ENCODE measurements at places on chromosomes 4 and X. TPM values are rescaled to one million over a fixed set of nuclear protein-coding genes. Genes with fewer than 3 reads are reported as not detected.
A peak's percentile ranks its signal among the peaks of the same experiment; 100 is the strongest.

The GSTCD gene
- total RNA-seq = 4.4 TPM

The MSANTD1 gene
- total RNA-seq = not detected

The AMBN gene
- total RNA-seq = not detected

The NEXMIF gene
- 0.53 TPM for total RNA-seq

The GABRB1 gene
- 0.53 TPM for total RNA-seq

The SNCA gene
- total RNA-seq = not detected

The TBC1D14 gene
- total RNA-seq = 26.4 TPM

The CPE gene
- total RNA-seq = 199 TPM

DNA sequence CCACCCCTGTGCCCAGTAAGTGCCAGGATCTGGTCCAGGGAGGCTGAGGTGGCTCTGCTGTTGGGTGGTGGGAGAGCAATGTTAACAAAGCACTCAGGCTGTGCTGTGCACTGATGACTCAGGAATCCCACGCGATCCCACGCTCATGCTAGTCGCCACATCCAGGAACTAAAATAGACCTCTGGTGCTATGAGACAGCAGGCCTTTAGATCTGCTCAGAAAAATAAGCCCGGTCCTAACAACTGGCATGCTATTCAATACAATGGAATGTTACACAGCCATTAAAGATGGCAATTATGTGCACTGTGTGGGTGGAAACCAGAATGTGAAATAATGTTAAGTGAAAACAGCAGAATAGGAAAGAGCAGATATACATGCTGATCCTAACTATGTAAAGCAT, 26.0 kb downstream of the ARL13A start:
- DNase-seq = no peak

- DNase-seq = no peak
Observed at GRCh38 chr4:14000091-14000814, 372.7 kb upstream of the BOD1L1 start.

GRCh38 chr4:130712038-130712437, 1616.1 kb downstream of the C4orf33 start:
- no peak for DNase-seq

DNA sequence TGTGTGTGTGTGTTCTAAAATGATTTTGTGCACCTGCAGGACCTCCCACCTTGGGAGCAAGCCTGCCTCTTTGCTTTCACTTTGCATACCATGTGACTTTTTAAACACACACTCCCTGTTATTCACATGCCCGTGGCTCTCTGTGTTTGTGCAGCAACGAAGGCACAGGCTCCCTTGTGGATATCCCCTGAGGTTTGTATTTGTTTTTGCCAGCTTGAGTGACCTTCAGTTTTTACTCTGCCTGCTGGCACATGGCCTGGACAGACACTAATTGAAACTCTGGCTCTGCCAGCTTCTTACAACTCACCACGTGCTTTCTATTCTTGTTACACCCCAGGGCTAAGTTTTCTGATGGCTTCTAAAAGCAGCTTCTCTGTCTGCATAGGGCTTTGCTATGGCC, 885.8 kb downstream of the SH3BGRL start:
- no peak for DNase-seq

DNA sequence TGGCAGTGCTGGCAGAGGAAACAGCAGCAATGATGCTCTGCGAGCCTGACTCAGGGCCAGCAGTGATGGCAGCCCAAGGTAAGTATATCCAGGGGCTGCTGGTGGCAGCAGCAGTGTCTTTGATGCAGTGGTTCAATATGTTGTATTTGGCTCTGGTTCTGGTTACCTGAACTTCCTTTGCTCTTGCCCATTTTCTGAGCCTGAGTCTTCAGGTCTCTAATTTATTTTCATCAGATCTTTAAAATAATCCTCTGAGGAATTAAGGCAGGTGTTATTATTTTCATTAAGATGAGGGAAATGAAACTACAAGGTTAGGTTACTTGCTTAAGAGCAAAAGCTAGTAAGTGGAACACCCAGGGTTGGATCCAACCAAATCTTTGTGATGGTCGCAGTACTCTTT, 102.8 kb upstream of the BMP2K start:
- DNase-seq = no peak

DNA sequence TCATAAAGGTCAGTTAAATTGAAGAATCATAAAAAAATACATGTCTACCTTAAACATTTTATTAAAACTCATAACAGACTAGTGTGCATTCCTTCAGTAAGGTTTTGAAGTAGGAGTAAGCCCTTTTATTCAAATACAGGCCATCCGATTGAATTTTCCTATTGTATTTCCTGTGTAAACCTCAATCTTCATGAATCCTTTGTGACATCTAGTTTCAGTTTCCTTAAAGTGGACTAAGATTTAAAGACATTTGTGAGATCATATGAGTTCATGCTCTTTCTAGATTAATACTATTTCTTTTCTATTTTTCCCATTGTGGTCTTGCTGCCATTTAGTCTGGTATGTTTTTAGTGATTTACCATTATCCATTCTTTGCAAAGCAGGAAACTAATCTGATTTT, 644.7 kb upstream of the BOD1L1 start:
- no peak for DNase-seq

- DNase-seq = no peak
Observed at GRCh38 chrX:108699368-108699767, 37.0 kb downstream of the IRS4 start.

- DNase-seq = no peak
Observed at GRCh38 chrX:47215291-47215900, 3.1 kb upstream of the CDK16 start.

GRCh38 chr4:8315435-8316250, 46.1 kb downstream of the HTRA3 start:
- DNase-seq = peak; percentile 11
